ENCODE measurements at places on chromosomes 13 and 19. TPM values are rescaled to one million over a fixed set of nuclear protein-coding genes. Genes with fewer than 3 reads are reported as not detected.

DNA sequence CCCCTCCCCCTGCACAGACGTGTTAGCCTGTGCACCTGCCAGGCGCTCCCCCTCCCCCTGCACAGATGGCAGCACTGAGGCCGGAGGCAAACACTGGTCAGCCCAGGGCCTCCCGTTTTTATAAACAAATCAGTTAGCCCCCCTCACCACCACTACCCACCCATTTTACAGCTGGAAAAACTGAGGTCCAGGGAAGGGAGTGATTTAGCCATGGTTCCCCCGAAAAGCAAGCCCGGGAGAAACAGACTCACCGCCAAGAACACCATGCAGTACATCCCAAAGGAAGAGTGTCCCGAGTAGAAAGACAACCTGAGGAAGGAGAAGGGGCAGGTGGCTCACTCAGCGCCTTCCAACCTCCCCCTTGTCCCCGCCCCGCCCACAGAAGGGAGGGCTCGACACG lies 8.7 kb downstream of the PLPP2 start:
- H3K27me3 ChIP-seq = peaks cover 7% of the 10 kb centered on the region
- H3K4me1 ChIP-seq = no peaks in the 10 kb centered on the region
- DNase-seq = no peak
- no peak overlapping the region for H3K27ac ChIP-seq

- no peak overlapping the region for H3K4me3 ChIP-seq
- no peak overlapping the region for H3K27ac ChIP-seq
- no peaks in the 10 kb centered on the region for H3K27me3 ChIP-seq
- H3K36me3 ChIP-seq = no peaks in the 10 kb centered on the region
- H3K4me1 ChIP-seq = no peaks in the 10 kb centered on the region
- no peak for DNase-seq
Measured at GRCh38 chr13:59686798-59687394, 476.8 kb downstream of the DIAPH3 start.

The LILRB1 gene
- total RNA-seq = 23.6 TPM

DNA sequence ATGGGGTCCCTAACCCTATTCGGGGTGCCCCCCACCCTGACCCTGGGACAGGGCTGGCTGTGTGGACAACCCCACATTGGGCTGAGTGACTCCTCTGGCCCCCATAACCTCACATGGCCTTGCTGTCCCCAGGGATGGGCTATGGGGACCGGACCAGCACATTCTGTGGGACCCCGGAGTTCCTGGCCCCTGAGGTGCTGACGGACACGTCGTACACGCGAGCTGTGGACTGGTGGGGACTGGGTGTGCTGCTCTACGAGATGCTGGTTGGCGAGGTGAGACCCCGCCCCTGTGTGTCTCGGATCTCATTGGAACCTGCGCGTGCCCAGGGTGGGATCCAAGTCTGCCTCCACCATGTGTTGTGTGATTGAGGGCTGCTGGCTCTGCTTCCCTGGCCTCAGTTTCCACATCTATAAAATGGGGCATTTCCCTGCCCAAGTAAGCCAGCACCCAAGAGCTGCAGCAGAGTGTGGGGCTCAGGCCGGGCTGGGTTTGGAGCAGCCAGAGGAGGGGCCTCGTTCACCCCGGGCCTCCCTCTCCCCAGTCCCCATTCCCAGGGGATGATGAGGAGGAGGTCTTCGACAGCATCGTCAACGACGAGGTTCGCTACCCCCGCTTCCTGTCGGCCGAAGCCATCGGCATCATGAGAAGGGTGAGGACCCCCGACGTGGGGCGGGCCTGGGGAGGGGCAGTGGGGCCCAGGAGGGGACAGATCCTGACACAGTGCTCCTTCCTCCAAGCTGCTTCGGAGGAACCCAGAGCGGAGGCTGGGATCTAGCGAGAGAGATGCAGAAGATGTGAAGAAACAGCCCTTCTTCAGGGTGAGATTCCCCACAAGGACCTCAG lies 4.9 kb downstream of the PTGER1 start:
- no peak for DNase-seq
- peaks cover 14% of the 10 kb centered on the region for H3K4me1 ChIP-seq
- H3K27me3 ChIP-seq = no peaks in the 10 kb centered on the region
- no peak overlapping the region for H3K4me3 ChIP-seq
- H3K36me3 ChIP-seq = peaks cover 59% of the 10 kb centered on the region

The ZNF837 gene
- 1.6 TPM for total RNA-seq

The KLK12 gene
- not detected for total RNA-seq

DNA sequence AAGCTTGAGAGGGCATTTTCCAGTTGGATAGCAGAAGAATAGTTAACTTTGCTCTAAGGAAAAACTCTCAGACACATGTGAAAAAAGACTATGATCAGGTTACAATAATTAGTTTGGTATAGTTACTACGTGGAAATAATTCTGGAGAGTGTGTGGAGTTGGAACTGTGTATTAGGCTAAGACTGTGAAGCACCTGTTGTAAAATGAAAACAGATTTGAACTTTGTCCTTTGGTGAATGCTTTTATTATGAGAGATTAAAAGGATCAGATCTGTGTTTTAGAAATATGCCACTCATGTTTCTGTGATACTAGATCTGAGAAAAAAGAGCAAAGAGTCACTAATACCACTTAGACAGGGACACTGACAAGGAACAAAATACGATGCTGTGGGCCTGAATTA lies 807.5 kb upstream of the ATXN8OS start:
- H3K4me1 ChIP-seq = no peaks in the 10 kb centered on the region
- DNase-seq = no peak
- H3K27me3 ChIP-seq = no peaks in the 10 kb centered on the region
- H3K27ac ChIP-seq = no peak overlapping the region
- no peak overlapping the region for H3K4me3 ChIP-seq

GRCh38 chr13:76600081-76600480 lies 286.1 kb downstream of the KCTD12 start:
- no peak overlapping the region for H3K27ac ChIP-seq
- no peak for DNase-seq
- H3K4me3 ChIP-seq = no peak overlapping the region
- H3K4me1 ChIP-seq = no peaks in the 10 kb centered on the region
